Panc1 (cell line): ENCODE measurements at places on chromosomes 7 and 10. TPM values are rescaled to one million over a fixed set of nuclear protein-coding genes. Genes with fewer than 3 reads are reported as not detected.

The FAM171A1 gene
- 19.2 TPM for total RNA-seq

The PAX4 gene
- total RNA-seq, result not detected

The CYP3A4 gene
- total RNA-seq, result 0.15 TPM

The SEMA4G gene
- 4.7 TPM for total RNA-seq

The UPK3B gene
- total RNA-seq, result 9.8 TPM

The WEE2 gene
- total RNA-seq, result not detected

The LRRC17 gene
- 0.39 TPM for total RNA-seq

The TAC1 gene
- 0.13 TPM for total RNA-seq

The PPP1R17 gene
- not detected for total RNA-seq

The AGR3 gene
- total RNA-seq, result not detected

The MSMB gene
- not detected for total RNA-seq

The RBM20 gene
- 0.10 TPM for total RNA-seq

The STAG3 gene
- 1.7 TPM for total RNA-seq

The SPDYE11 gene
- not detected for total RNA-seq

The CALHM1 gene
- total RNA-seq, result not detected

The CPA2 gene
- 0.87 TPM for total RNA-seq

The CFTR gene
- 0.31 TPM for total RNA-seq

The PTF1A gene
- not detected for total RNA-seq

The OGDHL gene
- total RNA-seq, result 1.3 TPM

The TOMM7 gene
- 295 TPM for total RNA-seq

The LLCFC1 gene
- total RNA-seq, result not detected
